ENCODE measurements at places on chromosomes 12 and 14.
A peak's percentile ranks its signal among the peaks of the same experiment; 100 is the strongest.

GRCh38 chr12:58242796-58243630 is 301.6 kb downstream of the ATP23 start:
- peak; percentile 8 for DNase-seq

GRCh38 chr14:94936901-94937685 is 167.2 kb upstream of the GSC start:
- peak; percentile 7 for DNase-seq

GRCh38 chr12:89948271-89949175 is 239.9 kb upstream of the ATP2B1 start:
- DNase-seq, result no peak

GRCh38 chr14:76985540-76986230 is 42.8 kb downstream of the IRF2BPL start:
- DNase-seq, result peak; percentile 46

DNA sequence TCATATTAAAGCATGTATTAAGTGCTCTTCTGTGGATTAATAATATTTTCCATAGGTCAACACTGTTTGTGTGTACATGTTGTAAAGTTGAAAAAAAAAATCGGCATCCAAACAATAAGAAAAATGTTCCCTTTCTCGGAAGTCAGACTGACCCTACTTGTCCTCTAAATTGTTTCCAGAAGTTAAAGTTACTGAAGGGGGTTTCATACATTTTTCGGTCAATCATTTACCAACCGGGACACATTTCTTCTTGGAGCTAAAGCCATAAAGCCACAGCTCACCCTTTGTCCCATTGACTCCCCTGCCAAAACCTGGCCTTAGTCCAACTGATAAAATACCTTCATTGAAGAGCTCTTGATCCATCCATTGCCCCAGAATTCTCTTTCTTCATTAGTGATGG is 230.0 kb downstream of the ANO2 start:
- DNase-seq, result no peak

DNA sequence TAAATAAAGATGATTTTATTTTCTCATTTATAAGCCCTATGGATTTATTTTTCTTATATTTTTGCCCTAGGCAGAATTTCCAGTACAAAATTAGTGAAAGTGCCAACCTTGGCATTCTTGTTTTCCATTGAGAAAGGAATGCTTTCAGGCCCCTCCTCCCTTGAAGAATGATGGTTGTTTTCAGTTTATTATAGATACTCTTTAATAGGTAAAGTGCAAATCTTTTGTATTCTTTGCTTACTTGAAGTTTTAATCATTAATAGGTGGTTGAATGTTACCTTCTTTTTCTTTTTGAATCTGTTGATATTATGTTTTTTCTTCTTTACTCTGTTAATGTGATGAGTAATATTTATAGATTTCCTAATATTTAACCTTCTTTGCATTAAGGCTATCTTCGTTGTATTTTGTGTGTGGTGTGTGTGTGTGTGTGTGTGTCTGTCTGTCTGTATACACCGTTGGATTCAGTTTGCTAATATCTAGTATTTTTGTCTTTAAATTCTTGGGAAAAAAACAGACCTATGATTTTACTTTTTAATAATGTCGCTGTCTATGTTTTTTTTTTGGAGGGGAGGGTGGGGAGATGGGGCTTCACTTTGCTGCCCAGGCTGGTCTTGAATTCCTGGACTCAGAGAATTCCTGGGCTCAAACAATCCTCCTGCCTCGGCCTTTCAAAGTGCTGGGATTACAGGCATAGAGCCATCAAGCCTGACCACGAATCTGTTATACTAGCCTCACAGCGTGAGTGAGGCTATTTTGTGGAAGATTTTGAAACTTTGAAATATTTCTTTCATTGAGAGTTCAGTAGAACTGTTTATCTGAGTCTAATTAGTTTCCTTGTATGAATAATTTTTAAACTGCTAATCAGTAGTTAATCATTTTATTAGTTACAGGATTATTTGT is 13.5 kb downstream of the SRGAP1 start:
- DNase-seq, result peak; percentile 71

DNA sequence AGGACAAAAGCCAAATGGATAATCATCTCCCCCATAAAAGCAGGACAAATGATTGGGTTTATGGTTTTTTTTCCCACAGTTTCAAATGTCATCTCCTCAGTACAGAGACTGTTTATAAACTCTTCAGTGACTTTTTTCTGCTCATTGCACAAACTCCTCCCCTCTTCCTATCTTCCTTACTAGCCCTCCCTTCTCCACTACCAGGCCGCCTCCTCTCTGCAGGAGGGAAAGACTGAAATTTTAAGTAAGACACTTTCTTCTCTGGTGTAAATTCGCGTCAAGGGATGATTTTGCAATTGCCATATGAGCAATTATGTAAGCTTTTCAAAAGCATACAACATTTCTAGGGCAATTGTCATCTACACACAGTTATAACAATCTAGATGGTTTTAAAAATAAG is 37.0 kb downstream of the BTG1 start:
- DNase-seq, result peak; percentile 94

GRCh38 chr14:62745496-62745895 is 299.8 kb downstream of the KCNH5 start:
- DNase-seq, result no peak

DNA sequence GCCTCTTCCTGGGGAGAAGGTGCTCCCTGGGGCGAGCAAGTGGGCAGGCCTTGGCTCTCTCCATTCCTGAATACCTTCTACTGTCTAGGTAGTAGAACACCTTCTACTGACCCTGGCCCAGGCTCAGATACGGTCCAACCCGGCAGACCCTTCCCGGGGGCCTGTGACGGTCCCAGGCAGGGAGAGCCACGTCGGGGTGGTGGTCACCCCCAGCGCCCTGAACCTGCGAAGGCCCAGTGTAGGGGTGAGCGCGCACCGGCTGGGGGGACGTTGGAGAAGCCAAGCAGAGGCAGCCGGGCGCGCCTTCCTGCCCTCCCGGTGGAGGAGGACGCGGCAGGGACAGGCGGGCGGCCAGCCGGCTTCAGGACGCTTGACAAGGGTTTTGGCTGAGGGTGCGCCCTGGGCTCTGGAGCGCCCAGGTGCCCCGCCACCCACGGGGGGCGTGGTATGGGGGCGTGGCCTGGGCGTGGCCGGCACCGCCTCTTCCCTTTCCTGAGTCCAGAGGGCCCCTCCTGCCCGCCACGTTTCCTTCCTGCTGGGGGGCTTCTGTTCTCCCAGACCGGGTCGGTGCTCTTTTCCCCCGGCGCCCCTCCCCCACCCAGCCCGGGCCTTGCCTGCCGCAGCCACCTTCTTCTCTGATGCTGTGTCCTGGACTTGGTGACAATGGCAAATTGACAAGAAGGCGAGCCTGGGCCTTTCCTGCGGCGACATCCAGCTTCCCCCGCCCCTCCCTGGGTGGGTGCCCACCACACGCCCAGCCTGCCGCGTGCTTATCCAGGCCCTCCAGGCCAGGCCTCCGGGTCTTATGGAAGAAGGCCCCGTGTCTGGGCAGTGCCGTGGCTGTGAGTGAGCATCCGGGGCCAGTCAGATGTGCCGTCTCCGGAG is 24.5 kb upstream of the PPP1R13B start:
- DNase-seq, result no peak

DNA sequence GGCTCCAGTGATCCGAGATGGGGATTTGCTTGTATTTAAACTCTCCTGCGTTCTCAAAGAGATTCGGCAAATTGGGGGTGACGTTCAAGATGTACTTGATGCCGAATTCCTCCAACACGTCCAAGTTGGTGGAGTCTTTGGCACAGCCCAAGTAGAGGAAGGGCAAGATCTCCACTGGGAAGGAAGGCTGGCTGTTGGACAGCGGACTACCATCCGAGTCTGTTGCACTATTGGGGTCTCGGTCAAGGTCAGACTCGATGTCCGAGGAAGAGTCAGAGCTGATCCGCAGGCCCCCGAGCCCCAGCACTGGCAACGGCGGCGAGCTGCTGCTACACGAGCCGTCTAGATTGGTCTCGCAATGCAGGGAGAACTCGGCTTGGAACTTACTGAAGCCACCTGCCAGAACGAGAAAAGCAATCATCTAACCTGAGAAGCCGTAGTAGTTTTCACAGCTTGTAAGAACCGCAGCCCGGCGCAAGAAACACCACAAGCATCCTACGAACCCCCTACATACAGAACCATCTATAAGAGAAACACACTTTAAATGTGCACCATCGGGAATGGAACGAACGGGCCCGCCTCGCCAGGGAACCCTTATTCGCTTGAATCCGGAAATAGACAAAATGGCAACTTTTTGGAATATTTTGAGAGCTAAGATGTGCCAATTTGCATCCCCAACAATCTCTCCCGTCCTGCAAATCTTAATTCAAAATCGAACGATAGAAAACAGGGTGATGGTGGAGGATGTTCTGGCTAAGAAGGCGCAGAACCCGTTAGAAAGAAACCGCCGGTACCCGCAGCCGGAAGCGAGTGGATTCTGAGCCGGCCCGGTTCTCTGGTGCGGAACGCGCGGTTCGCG is 1.4 kb downstream of the DUSP6 start:
- DNase-seq, result peak; percentile 50

GRCh38 chr14:70149596-70150165 is 39.1 kb downstream of the SLC8A3 start:
- DNase-seq, result no peak

- DNase-seq, result peak; percentile 53
These were observed 173.2 kb upstream of the PWP1 start for GRCh38 chr12:107512391-107512790.
